ENCODE measurements at places on chromosomes 7 and 10. TPM values are rescaled to one million over a fixed set of nuclear protein-coding genes. Genes with fewer than 3 reads are reported as not detected.

Gene CLIP2
- 2.7 TPM for total RNA-seq

Gene ZNF853
- total RNA-seq: 4.8 TPM

Gene AKR1C1
- total RNA-seq: 1.3 TPM

Gene C10orf143
- 4.5 TPM for total RNA-seq

Gene HIPK2
- 21.3 TPM for total RNA-seq

Measured in CD8-positive, alpha-beta T cell (primary cell).